NCI-H524 treated with DMSO at 0.1 percent for 48 hours (cell line): ENCODE measurements at places on chromosomes 1 and 21.
A peak's percentile ranks its signal among the peaks of the same experiment; 100 is the strongest.

DNA sequence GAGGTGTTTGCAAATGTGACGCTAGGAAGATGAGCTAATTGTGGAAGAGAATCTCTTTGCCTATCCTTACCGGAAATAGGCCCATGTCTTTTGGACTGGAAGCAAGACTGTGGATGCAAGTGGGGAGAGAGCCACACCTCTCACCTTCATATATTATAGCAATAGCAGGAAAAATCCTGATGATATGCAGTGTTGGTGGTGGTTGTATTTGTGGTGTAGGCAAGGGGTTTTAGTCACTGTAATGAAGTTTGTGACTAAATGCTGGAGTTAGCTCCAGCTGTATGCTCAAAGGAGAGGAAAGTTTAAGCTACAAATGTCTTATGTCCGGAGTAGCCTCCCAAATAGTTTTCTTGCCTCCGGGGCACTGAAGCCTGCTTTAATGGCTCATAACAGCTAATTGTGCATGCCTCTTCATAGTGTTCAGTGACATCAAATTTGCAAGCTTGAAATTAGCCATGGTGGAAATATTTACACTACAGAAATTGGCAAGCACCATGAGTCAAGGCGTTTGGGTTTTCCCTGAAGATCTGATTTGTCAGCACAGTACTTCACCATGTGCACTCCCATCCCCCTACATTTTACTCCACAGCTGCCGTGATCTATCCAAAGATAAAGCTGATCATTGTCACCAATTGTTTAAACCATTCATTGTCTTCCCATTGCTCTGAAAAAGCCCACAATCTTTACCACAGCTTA lies 102.6 kb upstream of the ZNF644 start:
- no peak for DNase-seq

DNA sequence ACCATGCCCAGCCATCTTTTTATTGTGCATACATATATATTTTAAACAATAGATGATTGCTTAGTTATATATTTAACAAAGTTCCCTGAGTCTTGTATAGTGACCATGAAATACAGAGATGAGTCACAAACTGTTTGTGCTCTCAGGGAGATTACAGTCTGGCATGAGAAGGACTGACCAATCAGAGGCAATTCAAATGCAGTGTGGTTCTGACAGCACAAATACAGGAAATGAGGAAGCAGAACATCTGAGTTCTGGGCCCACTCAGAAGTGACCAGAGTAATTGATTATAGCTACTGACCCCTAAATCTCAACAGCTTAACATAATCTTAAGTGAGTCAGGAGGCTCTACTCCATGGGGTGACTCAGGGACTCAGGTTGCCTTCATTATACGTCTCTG lies 534.5 kb downstream of the OMA1 start:
- DNase-seq, result no peak

GRCh38 chr1:167544447-167545093 lies 9.0 kb downstream of the CREG1 start:
- DNase-seq, result no peak

- no peak for DNase-seq
Measured at GRCh38 chr1:53986458-53986857, 31.5 kb downstream of the LDLRAD1 start.

DNA sequence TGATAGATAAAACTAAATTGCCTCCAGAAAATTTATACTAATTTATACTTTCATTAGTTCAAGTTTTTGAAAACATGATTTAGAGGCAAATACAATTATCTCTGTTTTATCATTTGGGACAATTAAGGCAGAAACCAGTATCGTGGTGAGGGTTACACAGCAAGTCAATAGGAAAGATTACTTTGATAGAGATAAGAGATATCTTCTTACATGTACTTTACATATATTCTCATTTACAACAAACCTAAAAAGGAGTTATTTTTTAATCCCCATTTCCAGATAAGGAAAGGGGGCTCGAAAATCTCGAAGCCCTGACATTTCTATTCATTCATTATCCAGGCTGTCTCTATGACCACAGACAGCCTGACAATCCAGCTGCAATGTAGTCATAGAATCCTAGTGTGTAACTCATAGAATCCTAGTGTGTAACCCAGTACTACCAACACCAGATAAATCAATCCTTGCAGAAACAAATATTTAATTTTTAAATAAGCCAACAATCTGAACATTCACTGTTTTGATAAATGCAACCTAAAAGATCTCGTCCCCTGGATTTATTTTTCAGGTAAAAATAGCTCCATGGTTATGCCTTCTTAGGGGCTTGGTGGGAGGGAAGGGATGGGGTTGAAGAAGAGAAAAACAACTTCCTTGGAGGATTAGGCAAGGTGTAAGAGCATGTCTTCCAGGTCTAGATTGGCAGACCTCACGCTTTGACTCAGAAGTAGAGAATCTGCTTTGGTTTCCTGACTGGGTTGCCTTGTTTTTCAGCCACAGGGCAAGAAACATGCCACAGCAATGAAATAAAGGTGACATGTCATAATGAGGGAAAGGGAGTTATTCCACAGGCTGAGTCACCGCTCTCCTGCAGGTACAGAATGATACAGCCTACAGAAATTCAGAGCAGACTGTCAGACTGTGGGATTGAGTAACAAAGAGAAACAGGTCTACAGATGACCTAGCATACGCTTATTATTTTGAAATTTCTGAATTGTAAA lies 45.6 kb downstream of the IRF2BP2 start:
- DNase-seq, result no peak

GRCh38 chr1:223022641-223023473 lies 120.2 kb downstream of the TLR5 start:
- DNase-seq, result peak; percentile 98

- no peak for DNase-seq
Measured at GRCh38 chr1:64983110-64983509, 16.8 kb upstream of the JAK1 start.

GRCh38 chr1:26022404-26022779 lies 817 bp downstream of the EXTL1 start:
- DNase-seq, result no peak

DNA sequence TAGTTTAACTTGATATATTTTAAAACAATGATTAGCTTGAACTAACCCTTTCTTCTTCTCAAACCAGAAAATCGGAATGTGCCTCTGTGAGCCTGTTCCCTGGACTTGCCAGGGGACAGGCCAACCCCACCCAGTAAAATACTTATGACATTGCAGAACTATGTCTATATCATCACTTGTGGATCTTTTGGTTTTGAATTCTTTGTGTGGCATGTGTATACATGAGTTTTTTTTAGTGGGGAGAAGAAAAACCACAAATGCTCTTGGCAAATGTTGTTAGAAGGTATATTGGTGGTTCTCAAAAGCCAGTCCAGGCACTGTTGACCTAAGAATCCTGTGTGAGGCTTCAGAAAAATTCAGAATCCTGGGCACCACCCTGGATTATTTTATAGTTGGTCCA lies 347.4 kb downstream of the SIPA1L2 start:
- DNase-seq, result no peak

GRCh38 chr1:230834292-230834691 lies 34.0 kb downstream of the C1orf198 start:
- no peak for DNase-seq

DNA sequence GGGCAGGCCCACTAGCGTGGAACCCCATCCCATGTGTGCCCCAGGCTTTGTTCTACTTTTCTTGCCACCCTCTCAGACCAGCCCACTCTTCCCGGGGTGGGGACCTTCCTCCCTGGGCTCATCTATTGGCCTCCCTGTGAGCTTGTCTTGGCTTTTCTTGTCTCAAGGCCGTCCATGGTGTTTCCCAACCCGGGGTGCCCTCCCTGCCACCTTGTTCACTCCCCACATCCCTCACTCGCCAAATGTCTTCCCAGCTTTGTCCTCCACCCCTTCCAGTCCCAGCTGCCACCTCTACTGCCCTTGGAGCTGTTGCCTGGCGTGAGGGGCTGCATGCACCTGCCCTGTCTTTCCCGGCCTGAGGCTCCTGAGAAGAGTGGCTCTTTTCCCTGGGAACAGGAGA lies 18.4 kb downstream of the LRRC71 start:
- DNase-seq, result no peak

DNA sequence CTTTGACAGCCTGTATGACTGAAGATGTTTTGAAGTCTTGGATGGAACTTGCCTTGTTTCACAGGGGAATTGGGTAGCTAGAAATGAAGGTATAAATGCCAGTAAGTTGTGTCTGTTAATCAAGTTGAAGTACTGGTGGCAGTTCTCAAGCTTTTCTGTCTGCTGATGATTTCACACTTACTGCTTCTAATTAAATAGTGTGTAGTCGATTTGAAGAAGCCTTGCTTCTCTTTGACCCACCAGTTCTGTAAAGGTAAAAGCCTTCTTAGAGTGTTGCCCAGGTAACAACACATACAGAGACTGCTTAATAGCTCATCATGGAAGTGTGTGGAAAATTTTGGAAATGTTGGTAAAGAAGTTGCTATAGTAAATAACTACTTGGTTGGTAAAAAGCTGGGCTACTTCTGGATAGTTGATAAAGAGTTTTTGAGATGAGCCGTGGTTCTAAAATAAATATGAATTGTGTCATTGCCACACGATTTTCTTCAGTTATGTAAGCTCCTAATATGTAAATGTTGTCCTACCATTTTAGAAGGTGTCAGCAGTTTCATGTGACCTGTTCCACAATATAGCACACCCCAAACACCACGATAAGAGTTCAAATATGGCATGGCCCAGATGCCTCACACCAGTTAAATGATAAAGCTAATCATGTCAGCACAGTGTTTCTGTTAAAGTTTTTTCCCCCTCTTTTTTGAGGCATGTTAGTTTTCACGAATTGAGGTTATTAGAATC lies 7.4 kb downstream of the RABGAP1L start:
- DNase-seq, result no peak

DNA sequence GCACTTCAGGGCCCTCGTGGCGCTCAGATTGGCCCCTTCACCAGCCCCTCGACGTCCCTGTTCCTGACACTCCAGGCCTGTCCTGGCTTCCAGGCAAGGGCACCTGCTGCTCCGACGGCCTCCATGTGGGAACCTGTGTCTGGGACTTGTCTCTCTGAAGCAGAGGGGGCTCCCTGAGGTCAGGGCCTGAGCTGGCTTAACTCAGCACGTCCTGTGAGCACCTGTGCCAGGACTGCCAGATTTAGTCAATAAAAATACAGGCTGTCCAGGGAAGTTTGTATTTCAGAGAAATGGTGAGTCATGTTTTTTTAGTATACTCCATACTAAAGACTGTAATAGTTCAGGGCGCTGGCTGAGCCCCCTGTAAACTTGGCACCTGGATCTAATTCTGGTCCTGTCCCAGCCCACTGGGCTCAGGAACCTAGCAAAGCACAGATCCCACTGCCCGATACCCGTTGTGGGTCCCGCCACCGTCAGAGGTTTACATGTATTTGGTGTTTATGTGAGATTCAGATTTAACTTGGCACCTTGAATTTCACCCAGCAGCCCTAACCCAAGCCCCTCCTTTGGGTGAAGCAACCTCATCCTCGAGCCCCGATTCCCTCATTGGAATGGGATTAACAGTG lies 109.9 kb upstream of the IFFO2 start:
- no peak for DNase-seq

GRCh38 chr1:29271724-29272123 lies 35.4 kb downstream of the PTPRU start:
- DNase-seq, result no peak

DNA sequence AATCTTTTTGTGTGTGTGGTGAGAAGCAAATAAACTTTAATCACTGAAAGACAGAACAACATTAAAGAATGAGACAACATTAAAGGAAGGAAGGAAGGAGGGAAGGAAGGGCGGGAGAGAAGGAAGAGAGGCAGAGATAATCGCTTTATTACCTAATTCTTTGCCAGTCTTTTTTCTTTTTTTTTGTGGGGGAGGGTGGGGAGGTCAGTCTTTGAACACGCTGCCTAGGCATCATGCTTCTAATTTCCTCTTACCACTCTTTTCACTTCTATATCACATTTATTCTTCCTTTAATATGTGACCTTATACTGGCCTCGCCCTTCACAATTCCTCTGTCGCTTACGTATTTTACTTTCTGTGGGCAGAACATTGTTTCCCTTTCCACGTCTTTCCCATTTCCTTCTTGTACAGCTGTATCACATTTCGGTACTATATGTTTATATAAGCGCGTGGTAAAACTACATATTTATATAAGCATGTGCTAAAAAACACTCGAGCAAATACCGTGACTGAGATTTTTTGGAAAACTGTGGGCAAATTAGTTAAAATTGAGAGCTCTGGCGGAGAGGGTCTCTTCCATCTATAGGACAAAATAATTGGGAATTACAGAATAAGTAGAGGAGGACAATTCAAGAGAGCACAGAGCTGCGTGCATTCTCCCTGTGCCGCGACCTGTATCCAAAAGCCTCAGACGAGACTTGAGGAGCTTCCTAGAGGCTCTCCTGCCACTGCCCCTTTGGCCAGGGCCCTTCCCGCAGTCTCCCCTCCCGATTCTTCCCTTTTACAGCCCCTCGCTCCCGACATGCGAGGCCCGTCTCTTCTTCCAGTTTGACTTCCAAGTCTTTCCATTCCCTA lies 823 bp upstream of the PRKAA2 start:
- no peak for DNase-seq

GRCh38 chr1:67169496-67169895 lies 3.2 kb downstream of the IL23R start:
- DNase-seq, result no peak

DNA sequence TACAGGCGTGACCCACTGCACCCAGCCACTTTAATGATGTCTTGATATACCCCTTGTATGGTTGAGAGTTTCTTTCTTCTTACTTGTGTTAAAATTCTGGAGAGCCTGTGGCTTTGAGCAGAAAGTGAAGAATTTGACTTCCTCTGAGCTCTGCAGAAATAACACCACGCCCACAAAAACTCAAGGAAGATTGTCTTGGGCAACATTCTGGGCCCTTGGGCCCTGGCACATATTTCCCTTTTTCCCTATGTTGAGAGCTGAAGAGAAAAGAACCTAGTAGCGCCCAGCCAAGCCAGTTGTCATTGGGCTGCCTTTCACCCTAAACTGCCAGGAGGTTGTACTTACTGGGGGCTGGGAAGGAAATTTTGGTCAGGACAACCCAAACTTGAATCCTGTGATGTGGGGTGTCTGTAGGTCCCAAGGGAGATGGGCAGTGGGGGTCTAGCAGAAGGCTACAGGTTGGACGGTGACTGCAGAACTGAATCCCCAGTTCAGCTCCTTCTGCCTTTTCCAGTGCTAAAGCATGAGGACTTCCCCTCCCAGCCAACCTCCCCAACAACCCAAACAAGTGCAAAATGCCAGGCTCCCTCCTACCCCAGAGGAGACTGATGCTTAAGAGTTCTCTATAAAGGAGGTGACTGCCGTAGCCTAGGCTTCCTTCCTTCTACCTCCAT lies 11.7 kb upstream of the SNAPIN start:
- DNase-seq, result no peak

DNA sequence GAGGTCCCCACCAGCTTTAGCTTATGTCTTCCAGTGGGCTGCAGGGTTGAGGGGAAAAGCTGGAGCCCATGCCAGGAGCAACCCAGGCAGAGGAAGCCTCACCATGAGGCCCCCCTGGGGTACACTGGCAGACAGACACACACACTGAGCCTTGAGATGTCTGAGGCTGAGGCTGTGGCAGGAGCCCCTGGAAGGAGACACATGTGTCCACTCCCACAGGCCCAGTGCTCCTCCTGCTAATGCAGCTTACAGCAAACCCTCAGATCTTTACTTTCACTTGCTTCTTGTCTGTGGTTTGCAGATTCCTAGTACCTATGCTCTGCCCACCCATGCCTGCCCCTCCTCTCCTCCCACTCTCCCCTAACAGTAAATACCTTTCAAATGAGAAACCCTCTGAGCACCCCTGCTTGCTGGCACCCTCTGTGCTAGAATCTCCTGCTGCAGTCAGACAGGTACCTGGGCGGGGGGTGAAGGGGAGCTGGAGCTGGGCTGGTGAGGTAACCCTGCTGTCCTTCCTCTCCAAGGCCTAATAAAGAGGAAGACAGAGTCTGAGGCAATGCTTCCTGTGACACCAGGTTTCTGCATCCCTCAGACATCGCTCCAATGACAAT lies 63.4 kb upstream of the NEK2 start:
- DNase-seq, result no peak

GRCh38 chr1:53732409-53732808 lies 6.6 kb downstream of the GLIS1 start:
- DNase-seq, result no peak
